ENCODE measurements at places on chromosomes 13 and 19. TPM values are rescaled to one million over a fixed set of nuclear protein-coding genes. Genes with fewer than 3 reads are reported as not detected.

GRCh38 chr19:6489278-6490061, 7.9 kb upstream of the DENND1C start:
- no peak for DNase-seq
- no peaks in the 10 kb centered on the region for H3K27me3 ChIP-seq
- H3K36me3 ChIP-seq = no peaks in the 10 kb centered on the region
- no peaks in the 10 kb centered on the region for H3K4me1 ChIP-seq
- H3K4me3 ChIP-seq = no peak overlapping the region

The LILRB4 gene
- total RNA-seq = 22.5 TPM

- DNase-seq = peak; percentile 34
- H3K27ac ChIP-seq = peak overlapping the region; percentile 85
- H3K36me3 ChIP-seq = peaks cover 3% of the 10 kb centered on the region
Observed at GRCh38 chr19:41226053-41226873, 7.2 kb downstream of the AXL start.

- no peak for DNase-seq
- H3K4me3 ChIP-seq = no peak overlapping the region
Observed at GRCh38 chr19:611481-611868, 21.8 kb downstream of the HCN2 start.

The VSIG10L gene
- total RNA-seq = 1.6 TPM

The TNNT1 gene
- not detected for total RNA-seq

- H3K4me3 ChIP-seq = no peak overlapping the region
- H3K36me3 ChIP-seq = no peaks in the 10 kb centered on the region
- H3K27me3 ChIP-seq = no peaks in the 10 kb centered on the region
- H3K27ac ChIP-seq = no peak overlapping the region
- H3K4me1 ChIP-seq = no peaks in the 10 kb centered on the region
Observed at GRCh38 chr13:73661687-73662425, 472.3 kb downstream of the KLF12 start.

All from thoracic aorta (tissue), 2 donors.